Fibroblast of skin of back (primary cell): ENCODE measurements at places on chromosomes 16 and 17.

DNA sequence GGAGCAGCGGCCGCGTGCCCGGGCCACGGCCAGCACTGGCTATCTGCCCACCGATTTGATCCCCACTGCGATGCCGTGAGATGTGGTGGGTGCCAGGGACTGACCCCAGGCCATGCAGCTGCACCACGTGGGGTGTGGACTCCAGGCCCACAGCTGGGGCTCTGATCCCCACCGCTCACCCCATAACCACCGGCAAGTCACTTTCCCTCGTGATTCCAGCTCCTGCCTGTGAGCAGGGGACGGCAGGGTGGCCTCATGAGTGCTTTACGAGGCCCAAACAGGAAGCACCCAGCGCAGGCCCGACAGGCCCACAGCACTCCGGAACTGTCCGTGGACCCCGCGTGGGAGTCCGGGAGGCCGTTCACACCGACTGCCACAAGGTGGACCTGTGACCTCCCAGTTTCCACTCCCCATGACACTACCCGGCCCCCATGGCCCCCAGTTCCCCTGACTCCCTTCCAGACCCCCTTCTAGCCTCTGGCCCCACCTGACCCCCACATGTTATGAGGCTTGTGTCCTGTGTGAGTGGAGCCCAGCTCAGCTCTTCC, 616 bp downstream of the PTX4 start:
- DNase-seq = no peak

DNA sequence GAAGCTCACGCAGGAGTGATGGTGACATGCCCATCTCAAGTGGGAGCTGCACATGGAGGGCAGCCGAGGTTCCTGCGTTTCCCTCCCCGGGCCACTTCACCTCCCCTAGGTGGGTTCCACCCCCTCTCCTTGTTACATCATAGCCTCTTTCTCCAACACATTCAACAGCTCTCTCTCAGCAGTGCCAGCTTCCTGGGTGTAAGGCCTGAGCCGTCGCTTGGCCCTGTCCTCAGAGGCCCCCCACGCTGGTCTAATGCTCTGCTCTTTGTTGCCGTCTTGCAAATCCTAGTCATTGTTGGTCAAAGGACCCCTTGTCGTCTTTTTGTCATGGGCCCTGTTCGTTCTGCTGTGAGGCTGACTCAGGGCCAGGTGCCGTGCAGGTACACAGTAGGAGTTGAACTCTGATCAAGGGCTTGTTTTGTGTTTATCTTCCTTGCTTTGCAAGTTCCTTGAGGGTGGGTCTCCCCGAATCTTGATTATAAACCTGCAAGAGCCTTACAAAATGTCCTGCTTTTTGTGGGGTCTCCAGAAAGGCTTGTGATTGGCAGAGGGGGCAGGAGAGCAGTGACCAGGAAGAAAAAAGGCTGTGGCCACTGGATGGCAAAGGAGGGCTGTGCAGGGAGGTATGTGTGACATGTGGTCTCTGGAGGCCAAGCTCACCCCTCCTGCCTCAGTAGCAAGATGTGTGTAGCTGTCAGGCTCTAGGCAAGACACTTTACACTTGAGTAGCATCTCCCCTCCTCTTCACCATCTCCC, 136.6 kb downstream of the CCDC182 start:
- no peak for DNase-seq

GRCh38 chr16:47780213-47780875, 319.2 kb downstream of the PHKB start:
- peak; percentile 2 for DNase-seq

DNA sequence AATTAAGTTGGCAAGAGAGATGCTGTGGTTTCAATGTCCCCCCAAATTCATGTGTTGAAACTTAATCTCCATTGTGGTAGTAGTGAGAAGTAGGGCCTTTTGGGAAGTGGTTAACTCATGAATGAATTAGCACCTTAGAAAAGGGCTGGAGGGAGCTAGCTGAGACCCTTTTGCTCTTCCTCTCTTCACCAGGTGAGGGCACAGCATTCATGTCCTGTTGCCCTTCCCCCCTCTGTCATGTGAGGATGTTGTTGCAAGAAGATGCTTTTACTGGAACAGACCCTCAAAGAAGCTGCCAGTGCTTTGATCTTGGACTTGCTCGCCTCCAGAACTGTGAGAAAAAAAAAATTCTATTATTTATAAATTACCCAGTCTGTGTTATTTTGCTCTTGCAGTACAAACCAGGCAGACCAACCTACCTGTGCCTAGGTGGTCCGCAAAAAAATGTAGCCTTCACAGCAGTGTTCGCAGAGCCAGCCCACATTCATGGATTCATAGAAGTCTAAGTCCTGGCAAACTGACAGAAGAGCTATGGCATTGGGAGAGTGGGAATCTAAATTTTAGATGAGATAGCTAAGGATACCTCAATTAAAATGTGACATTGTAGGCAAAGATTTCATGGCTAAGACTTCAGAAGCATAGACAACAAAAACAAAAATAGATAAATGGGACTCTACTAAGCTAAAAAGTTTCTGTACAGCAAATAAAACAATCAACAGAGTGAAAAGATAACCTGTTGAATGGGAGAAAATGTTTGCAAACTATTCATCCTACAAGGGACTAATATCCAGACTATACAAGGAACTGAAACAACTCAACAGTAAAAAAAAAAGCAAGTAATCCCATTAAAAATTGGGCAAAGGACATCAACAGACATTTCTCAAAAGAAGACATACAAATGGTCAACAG, 32.0 kb upstream of the ABCA5 start:
- DNase-seq = no peak

DNA sequence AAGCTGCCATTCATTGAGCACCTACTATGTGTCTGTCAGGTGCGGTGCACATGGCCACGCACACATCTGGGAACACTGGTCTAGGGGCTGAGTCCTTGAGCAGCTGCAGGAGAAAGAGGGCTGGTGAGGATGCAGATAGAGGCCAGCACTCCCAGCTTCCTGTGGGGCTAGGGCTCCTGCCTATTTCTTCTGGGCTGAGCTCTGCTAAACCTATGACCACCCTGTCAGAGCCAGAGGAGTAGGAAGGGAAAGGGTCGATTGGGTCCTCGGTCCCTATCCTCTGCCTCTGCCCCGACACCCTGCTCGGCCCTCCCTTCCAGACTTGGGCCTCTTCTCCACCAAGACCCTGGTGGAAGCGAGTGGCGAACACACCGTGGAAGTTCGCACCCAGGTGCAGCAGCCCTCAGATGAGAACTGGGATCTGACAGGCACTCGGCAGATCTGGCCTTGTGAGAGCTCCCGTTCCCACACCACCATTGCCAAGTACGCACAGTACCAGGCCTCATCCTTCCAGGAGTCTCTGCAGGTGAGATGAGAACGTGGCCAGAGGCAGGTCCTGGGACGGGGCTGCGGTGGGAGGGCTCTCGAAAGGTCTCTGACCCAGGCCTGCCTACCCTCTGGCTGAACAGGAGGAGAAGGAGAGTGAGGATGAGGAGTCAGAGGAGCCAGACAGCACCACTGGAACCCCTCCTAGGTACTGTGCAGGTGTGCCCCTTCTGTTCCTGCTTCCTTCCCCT, 4.0 kb upstream of the TMEM88 start:
- DNase-seq = no peak

DNA sequence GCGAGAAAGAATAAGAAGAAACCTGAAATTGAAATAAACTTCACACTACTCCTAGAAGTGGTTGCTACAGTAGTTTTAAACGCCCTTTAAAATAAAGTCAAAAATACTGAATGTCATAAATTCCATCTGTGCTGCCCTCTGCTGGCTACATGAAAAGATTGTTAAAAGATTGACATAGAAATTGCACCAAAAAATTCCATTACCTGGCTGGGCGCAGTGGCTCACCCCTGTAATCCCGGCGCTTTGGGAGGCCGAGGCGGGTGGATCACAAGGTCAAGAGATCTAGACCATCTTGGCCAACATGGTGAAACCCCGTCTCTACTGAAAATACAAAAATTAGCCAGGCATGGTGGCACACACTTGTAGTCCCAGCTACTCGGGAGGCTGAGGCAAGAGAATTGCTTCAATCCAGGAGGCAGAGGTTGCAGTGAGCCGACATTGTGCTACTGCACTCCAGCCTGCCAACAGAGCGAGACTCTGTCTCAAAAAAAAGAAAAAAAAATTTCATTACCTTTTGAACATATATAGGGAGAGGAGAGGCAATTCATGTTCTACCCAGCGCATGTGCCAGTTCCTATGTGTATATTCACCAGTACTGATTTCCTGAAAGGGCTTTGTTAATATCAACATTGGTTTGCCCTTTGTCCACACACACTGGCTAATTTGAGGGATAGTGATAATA, 36.5 kb downstream of the CYTH1 start:
- DNase-seq = peak; percentile 40

DNA sequence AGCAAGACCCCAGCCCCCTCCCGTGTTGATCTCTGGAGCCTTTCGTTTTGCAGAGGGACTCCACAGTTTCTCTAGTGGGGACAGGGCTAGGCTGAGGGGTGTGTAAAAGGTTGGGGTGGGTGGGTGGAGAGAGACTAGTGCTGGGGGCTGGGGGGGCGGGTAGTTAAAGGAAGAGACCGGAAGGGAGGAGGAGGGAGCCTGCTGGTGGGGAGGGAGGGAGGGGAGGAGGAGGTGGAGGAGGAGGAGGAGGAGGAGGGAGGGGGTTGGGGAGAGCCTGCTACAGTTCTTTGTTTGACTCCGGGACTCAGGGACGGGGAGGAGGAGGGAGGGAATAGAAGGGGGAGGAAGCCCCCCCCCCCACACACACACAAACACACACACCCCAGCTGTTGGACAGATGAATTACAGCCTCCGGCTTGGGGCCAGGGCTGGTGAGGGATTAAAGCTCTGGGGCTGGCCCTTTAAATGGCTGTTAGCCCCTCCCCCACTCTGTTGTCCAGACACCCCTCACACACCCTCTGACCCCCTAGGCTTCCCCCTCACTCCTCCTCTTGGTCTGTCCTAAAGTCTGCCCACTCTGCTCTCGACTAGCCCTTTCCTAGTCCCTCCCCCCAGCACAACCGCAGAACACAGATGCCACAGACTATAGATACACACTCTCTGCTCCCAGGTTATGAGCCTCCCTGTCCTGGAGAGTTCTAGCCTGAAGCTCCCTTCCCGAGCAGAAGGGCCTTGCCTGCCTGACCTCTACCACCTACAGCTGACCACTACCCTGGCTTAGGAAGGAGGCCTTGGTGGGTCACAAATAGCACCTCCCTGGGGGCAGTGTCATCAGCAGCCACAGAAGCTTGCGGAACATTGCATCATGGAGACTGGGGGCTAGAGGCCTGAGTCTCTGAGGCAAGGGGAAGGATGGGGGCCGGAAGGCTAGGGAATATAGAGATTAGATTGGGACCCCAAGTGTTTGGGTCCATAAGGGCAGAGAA, 4.4 kb downstream of the KDM6B start:
- DNase-seq = peak; percentile 86

DNA sequence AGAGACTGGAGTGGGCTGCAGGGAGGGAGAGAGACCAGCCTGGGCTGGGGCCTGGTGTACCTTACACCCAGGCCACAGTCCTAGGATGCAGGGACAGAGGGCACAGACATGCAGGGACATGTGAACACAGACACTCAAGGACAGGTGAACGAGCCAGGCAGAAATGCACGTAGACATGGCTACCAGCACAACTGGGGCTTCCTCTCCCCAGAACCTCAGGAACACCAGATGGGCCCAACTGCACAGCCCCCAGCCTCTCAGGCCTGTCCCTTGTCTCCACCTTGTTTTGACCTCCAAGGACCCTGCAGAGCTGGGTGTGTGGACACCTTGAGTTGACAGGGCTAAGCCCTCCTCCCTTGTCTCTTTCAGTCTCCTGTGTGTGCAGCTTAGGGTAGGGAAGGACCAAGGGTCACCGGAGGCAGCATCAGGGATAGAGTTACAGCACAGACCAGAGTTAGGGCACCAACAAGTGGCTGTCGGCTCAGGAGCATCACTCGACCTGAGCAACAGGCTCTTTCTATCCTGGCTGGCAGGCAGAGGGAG, 9.2 kb downstream of the SEZ6 start:
- DNase-seq = no peak

DNA sequence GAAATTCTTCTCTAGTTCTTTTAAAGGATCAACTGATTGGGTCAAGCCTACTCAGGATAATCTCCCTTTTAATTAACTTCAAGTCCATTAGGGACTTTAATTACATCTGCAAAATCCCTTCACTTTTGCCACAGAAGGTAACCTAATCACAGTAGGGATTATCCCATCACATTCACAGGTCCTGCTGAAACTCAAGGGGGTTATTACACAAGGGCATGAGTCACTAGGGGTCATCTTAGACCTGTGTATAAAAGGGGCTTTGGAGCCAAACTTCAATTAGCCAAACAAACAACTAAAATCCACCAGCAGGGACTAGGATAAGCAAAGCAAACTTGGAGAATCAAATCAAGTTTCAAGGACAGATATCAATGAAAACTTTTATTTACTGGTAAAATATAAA, 19.4 kb downstream of the CIAPIN1 start:
- no peak for DNase-seq
